NCI-H2171 treated with DMSO at 0.1 percent for 48 hours (cell line): ENCODE measurements at places on chromosomes 3 and 15.
A peak's percentile ranks its signal among the peaks of the same experiment; 100 is the strongest.

- no peak for DNase-seq
These were observed 82.2 kb upstream of the SATB1 start for GRCh38 chr3:18507333-18507732.

- no peak for DNase-seq
These were observed 32.6 kb upstream of the TBC1D5 start for GRCh38 chr3:17775073-17775472.

- DNase-seq: peak; percentile 48
These were observed 578 bp downstream of the LACTB start for GRCh38 chr15:63122002-63122875.

DNA sequence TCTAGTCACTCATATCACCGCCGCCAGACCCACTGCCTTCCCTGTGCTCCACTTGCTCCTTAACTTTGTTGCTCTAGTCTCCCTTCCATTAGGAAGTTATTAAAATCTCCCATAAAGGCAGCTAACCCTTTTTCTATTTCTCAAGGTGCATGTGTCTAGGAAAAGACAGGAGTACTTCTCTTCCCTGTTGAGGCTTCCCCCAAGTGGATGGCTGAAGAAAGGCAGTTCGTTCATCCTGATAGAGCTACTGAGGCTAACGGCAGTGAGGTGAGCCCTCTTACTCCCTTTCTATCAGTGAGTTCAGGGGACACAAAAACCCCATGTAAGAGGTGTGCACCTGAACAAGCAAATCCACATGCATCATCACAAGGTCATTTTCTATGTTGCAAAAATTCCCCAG lies 397.8 kb downstream of the IGSF11 start:
- no peak for DNase-seq

GRCh38 chr3:39106281-39106811 lies 1.1 kb downstream of the GORASP1 start:
- DNase-seq: no peak

- no peak for DNase-seq
These were observed 276.6 kb upstream of the THBS1 start for GRCh38 chr15:39304201-39304841.

DNA sequence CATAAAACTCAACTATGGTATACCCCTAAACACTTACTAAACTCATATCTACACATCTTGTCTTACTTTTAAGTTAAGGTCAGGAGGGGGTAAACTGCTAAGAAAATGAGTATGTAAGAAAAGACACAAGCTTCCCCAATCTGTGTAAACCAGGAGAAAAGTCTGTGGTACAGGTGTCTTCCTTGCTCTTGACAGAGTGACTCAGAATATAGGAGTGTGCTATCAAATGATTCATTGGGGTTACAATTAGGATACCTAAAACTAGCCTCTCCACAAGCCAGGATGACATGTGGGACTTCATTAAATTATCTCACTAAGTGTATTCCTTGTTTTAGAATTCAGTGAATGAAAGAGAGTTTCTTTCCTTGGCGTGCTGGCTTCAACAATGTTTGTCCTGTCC lies 274.8 kb downstream of the BBX start:
- DNase-seq: peak; percentile 41
